ENCODE measurements at places on chromosomes 7 and 10. TPM values are rescaled to one million over a fixed set of nuclear protein-coding genes. Genes with fewer than 3 reads are reported as not detected.

The ALOX5 gene
- 23.2 TPM for total RNA-seq

The DRGX gene
- not detected for total RNA-seq

The OR6B1 gene
- total RNA-seq: not detected

- no peak overlapping the region for H3K4me3 ChIP-seq
- DNase-seq: no peak
- H3K27me3 ChIP-seq: no peaks in the 10 kb centered on the region
Measured at GRCh38 chr10:72736176-72736827, 44.4 kb downstream of the MCU start.

- H3K27me3 ChIP-seq: no peaks in the 10 kb centered on the region
- H3K4me1 ChIP-seq: no peaks in the 10 kb centered on the region
- H3K4me3 ChIP-seq: no peak overlapping the region
- H3K36me3 ChIP-seq: no peaks in the 10 kb centered on the region
- no peak overlapping the region for H3K27ac ChIP-seq
Measured at GRCh38 chr7:43960933-43961332, 34.7 kb downstream of the UBE2D4 start.

DNA sequence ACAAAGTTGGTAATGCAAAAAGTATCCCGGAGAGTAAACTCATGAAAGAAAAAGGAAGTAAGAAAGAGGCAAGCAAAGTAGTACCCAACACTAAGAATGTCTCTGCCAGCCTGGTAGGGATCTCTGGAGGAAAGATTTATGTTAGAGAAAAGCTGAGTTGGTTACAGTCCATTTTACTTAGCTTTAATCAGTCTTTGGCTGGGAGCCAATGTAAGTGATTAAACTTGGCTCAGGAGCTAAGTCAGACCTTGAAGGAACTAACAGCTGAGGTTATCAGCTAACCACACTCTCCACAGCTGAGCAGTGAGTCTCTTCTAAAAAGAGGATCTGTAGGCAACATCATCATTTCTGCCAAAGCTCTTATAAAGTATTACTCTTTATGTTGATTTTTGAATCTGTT is 148.0 kb downstream of the ANKRD7 start:
- no peaks in the 10 kb centered on the region for H3K36me3 ChIP-seq
- DNase-seq: no peak
- no peaks in the 10 kb centered on the region for H3K4me1 ChIP-seq
- no peaks in the 10 kb centered on the region for H3K27me3 ChIP-seq

The RPEL1 gene
- not detected for total RNA-seq

The TPK1 gene
- total RNA-seq: 14.3 TPM

GRCh38 chr10:43064331-43065075 is 12.4 kb upstream of the RET start:
- H3K27ac ChIP-seq: no peak overlapping the region
- no peaks in the 10 kb centered on the region for H3K27me3 ChIP-seq
- no peak overlapping the region for H3K4me3 ChIP-seq
- H3K36me3 ChIP-seq: no peaks in the 10 kb centered on the region

The OR2A42 gene
- total RNA-seq: 0.28 TPM

- no peak overlapping the region for H3K4me3 ChIP-seq
- H3K27me3 ChIP-seq: no peaks in the 10 kb centered on the region
- no peak for DNase-seq
- H3K4me1 ChIP-seq: peaks cover 42% of the 10 kb centered on the region
- H3K36me3 ChIP-seq: peaks cover 14% of the 10 kb centered on the region
Measured at GRCh38 chr7:112462236-112462635, 12.0 kb downstream of the IFRD1 start.

DNA sequence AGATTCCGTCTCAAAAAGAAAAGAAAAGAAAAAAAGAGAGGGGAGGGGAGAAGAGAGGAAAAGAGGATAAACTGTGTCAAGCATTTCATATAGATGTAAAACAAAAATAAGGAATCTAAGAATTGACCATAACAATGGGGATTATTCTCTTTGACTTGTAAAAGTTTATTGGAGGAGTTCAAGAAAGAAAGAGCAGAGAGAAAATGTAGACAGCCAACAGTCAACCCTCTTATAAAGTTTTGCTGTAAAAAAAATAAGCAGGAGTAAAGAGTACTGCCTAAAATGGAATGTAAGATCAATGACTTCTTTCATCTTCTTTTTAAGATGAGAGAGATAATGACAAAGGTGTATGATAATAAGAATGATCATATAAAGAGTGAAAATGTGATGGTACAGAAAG is 87.9 kb downstream of the SNX13 start:
- no peak for DNase-seq
- no peak overlapping the region for H3K27ac ChIP-seq
- H3K4me3 ChIP-seq: no peak overlapping the region
- H3K27me3 ChIP-seq: no peaks in the 10 kb centered on the region

The NANOS1 gene
- 2.6 TPM for total RNA-seq

DNA sequence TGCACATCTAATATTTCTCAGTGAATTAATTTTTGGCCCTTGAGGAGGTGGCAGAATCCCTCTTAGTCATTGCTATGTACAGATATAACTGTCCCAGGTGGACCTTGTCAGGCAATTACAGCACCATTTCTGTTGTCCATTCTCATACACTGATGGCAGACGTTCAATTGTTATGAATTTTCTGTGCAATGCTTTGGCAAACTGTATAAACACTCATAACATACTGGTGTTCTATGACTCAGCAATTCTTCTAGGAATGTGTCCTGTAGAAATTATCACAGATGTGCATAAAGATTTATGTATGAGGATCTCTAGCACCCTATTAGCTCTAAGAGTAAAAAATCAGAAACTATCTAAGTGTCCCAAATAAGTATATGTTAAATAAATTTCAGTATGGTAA is 80.8 kb downstream of the DNAJB9 start:
- H3K27me3 ChIP-seq: no peaks in the 10 kb centered on the region
- no peak overlapping the region for H3K4me3 ChIP-seq
- no peaks in the 10 kb centered on the region for H3K36me3 ChIP-seq
- H3K4me1 ChIP-seq: peaks cover 15% of the 10 kb centered on the region

DNA sequence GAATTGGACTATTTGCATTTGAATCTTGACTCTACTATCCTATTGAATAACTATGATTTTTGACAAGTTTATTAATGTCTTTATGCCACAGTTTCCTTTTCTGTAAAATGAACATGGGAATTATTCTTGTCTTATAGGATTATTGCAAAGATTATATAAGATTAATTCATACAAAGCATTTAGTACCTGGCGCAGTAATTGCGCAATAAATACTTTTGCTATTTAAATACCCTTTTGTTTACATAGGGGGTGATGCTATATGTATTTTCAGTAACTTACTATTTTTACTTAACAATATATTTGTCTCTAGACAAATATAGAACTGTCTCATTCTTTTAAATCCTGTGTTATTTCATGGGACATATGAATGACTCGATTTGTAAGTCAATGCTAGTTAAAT is 5.3 kb downstream of the MINPP1 start:
- DNase-seq: no peak
- peaks cover 11% of the 10 kb centered on the region for H3K36me3 ChIP-seq
- H3K4me1 ChIP-seq: peaks cover 24% of the 10 kb centered on the region
- H3K27ac ChIP-seq: no peak overlapping the region
- H3K27me3 ChIP-seq: no peaks in the 10 kb centered on the region

GRCh38 chr7:50282813-50283605 is 21.5 kb upstream of the IKZF1 start:
- H3K36me3 ChIP-seq: no peaks in the 10 kb centered on the region
- H3K4me3 ChIP-seq: no peak overlapping the region
- H3K4me1 ChIP-seq: no peaks in the 10 kb centered on the region
- H3K27ac ChIP-seq: no peak overlapping the region
- no peak for DNase-seq

The GALNT11 gene
- total RNA-seq: 48.2 TPM

DNA sequence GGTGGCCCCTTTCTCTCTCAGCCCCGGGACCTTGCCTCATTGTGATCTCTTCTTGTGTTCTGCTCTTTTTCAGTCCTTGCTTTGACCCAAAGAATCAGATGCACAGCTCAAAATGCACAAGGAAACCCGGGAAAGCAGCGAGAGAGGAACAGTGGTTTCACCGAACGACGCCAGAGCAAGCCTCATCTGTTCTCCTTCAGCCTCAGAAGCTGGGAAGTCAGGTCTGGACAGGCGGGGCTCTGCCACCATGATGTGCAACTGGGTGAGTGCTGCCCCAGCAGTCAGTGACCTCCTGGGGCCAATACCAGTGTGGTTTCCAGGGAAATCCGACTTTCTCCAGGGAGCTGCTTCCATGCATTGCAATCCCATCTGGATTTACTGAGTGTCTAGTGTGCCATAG is 133.4 kb downstream of the PRKCQ start:
- no peaks in the 10 kb centered on the region for H3K27me3 ChIP-seq
- no peak overlapping the region for H3K27ac ChIP-seq
- no peaks in the 10 kb centered on the region for H3K4me1 ChIP-seq
- DNase-seq: no peak
- no peak overlapping the region for H3K4me3 ChIP-seq

Measured in sigmoid colon (tissue), 7 donors.